ENCODE measurements at places on chromosomes 4 and X. TPM values are rescaled to one million over a fixed set of nuclear protein-coding genes. Genes with fewer than 3 reads are reported as not detected.

GRCh38 chr4:167176723-167177367 lies 57.4 kb downstream of the SPOCK3 start:
- H3K4me3 ChIP-seq = no peak overlapping the region
- DNase-seq = no peak
- H3K27me3 ChIP-seq = no peaks in the 10 kb centered on the region
- no peaks in the 10 kb centered on the region for H3K4me1 ChIP-seq
- no peak overlapping the region for H3K27ac ChIP-seq

TMSB15B gene
- total RNA-seq = not detected

GRCh38 chr4:128979934-128980333 lies 113.4 kb downstream of the SCLT1 start:
- no peak for DNase-seq
- no peak overlapping the region for H3K4me3 ChIP-seq
- H3K36me3 ChIP-seq = no peaks in the 10 kb centered on the region

- DNase-seq = no peak
- no peaks in the 10 kb centered on the region for H3K4me1 ChIP-seq
- H3K27me3 ChIP-seq = no peaks in the 10 kb centered on the region
- no peaks in the 10 kb centered on the region for H3K36me3 ChIP-seq
Measured at GRCh38 chrX:95058815-95059214, 1384.8 kb downstream of the FAM133A start.

DNA sequence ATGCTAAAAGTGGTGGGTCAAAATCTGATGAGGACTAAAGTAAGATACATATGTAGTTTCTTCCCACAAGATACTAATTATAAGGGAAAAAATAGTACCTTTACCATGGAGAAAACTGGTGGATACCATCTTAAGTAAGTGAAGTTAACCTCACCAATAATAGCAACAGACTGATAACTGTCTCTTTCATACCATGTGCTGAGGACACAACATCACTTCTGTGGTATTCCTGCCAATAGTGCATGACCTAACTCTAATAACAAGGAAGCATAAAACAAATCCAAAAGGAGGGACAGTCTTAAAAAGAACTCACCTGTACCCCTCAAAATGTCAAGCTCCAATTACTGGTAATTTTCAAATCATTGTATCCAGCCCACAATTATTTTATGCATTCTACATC lies 8.8 kb downstream of the UFSP2 start:
- H3K4me3 ChIP-seq = no peak overlapping the region
- no peaks in the 10 kb centered on the region for H3K27me3 ChIP-seq
- no peaks in the 10 kb centered on the region for H3K4me1 ChIP-seq
- H3K27ac ChIP-seq = no peak overlapping the region

VEGFD gene
- 0.22 TPM for total RNA-seq

- H3K4me3 ChIP-seq = no peak overlapping the region
- H3K4me1 ChIP-seq = no peaks in the 10 kb centered on the region
- no peak overlapping the region for H3K27ac ChIP-seq
- H3K27me3 ChIP-seq = no peaks in the 10 kb centered on the region
- no peak for DNase-seq
Measured at GRCh38 chr4:166957451-166957850, 276.8 kb downstream of the SPOCK3 start.

- no peak overlapping the region for H3K4me3 ChIP-seq
- H3K27me3 ChIP-seq = no peaks in the 10 kb centered on the region
- H3K4me1 ChIP-seq = no peaks in the 10 kb centered on the region
- no peak for DNase-seq
- no peak overlapping the region for H3K27ac ChIP-seq
Measured at GRCh38 chr4:150493851-150494250, 88.1 kb upstream of the MAB21L2 start.

MBNL3 gene
- 69.3 TPM for total RNA-seq

GRCh38 chr4:81505004-81505598 lies 33.4 kb upstream of the RASGEF1B start:
- no peaks in the 10 kb centered on the region for H3K27me3 ChIP-seq
- DNase-seq = peak; percentile 71
- peak overlapping the region; percentile 62 for H3K27ac ChIP-seq
- no peaks in the 10 kb centered on the region for H3K36me3 ChIP-seq
- H3K4me1 ChIP-seq = no peaks in the 10 kb centered on the region

CXCL1 gene
- total RNA-seq = 18.7 TPM

- H3K27me3 ChIP-seq = no peaks in the 10 kb centered on the region
- H3K36me3 ChIP-seq = peaks cover 6% of the 10 kb centered on the region
Measured at GRCh38 chr4:3442959-3443749, 1.4 kb downstream of the HGFAC start.

GRCh38 chr4:36003051-36003450 lies 241.3 kb downstream of the ARAP2 start:
- H3K27ac ChIP-seq = no peak overlapping the region
- H3K4me1 ChIP-seq = no peaks in the 10 kb centered on the region
- H3K4me3 ChIP-seq = no peak overlapping the region
- DNase-seq = no peak
- no peaks in the 10 kb centered on the region for H3K27me3 ChIP-seq

GRCh38 chr4:110347805-110348204 lies 128.2 kb upstream of the ENPEP start:
- peak overlapping the region; percentile 61 for H3K27ac ChIP-seq
- no peaks in the 10 kb centered on the region for H3K27me3 ChIP-seq
- no peak for DNase-seq
- peak overlapping the region; percentile 17 for H3K4me3 ChIP-seq
- H3K36me3 ChIP-seq = no peaks in the 10 kb centered on the region

DNA sequence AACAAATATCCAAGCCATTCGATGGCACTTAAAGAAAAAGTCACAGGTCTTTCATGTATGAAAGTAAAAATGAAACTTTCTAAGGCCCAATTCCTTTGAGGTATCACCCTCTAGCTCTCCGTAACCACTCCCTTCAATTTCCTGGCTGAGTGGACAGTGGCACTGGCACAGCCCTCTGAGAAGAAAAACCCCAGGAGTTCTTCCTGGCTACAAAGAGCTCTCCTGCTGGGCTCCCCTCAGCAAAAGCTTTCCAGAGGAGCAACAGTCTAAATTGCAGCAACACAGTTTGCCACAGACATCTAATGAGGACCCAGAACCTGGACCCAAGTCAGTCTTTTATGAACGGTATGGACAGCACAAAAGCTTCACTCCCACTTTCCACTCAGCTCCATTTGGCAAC lies 71.8 kb downstream of the FUNDC1 start:
- no peaks in the 10 kb centered on the region for H3K27me3 ChIP-seq
- no peak overlapping the region for H3K4me3 ChIP-seq
- no peaks in the 10 kb centered on the region for H3K4me1 ChIP-seq
- H3K36me3 ChIP-seq = no peaks in the 10 kb centered on the region
- no peak for DNase-seq

GRCh38 chr4:15233626-15234025 lies 194.2 kb upstream of the C1QTNF7 start:
- no peak for DNase-seq
- no peak overlapping the region for H3K4me3 ChIP-seq
- no peaks in the 10 kb centered on the region for H3K27me3 ChIP-seq

GRCh38 chrX:129908636-129909035 lies 2.7 kb downstream of the UTP14A start:
- DNase-seq = no peak
- H3K4me3 ChIP-seq = no peak overlapping the region
- no peaks in the 10 kb centered on the region for H3K4me1 ChIP-seq
- H3K27me3 ChIP-seq = no peaks in the 10 kb centered on the region
- H3K27ac ChIP-seq = no peak overlapping the region
- peaks cover 16% of the 10 kb centered on the region for H3K36me3 ChIP-seq

- H3K27me3 ChIP-seq = no peaks in the 10 kb centered on the region
- H3K4me3 ChIP-seq = no peak overlapping the region
- no peak for DNase-seq
- no peaks in the 10 kb centered on the region for H3K4me1 ChIP-seq
- no peaks in the 10 kb centered on the region for H3K36me3 ChIP-seq
Measured at GRCh38 chr4:89137695-89138094, 26.4 kb downstream of the TIGD2 start.

- no peak overlapping the region for H3K27ac ChIP-seq
- no peak overlapping the region for H3K4me3 ChIP-seq
- no peaks in the 10 kb centered on the region for H3K36me3 ChIP-seq
Measured at GRCh38 chrX:39645178-39645895, 452.4 kb downstream of the BCOR start.

SH3RF1 gene
- 7.3 TPM for total RNA-seq

DNA sequence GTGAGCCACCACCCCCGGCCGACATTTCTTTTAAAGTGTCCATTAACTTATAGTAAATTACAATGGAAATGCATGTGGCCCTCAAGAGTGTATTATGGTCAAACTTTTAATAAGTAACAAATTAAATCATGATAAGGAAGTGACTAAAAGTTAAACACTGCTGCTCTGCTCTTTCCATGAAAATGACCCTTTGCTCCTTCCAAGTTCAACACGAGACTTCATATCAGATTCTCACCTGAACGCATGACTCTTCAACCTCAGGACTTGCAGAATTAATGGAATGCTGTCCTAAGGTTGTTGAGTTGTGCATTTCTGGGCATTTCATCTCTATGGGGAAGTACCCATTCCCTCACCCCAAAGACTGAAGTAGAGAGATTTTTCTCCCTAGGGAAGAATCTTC lies 27.1 kb downstream of the AWAT2 start:
- H3K36me3 ChIP-seq = no peaks in the 10 kb centered on the region
- no peak for DNase-seq
- no peaks in the 10 kb centered on the region for H3K4me1 ChIP-seq
- no peak overlapping the region for H3K4me3 ChIP-seq
- no peak overlapping the region for H3K27ac ChIP-seq

DNA sequence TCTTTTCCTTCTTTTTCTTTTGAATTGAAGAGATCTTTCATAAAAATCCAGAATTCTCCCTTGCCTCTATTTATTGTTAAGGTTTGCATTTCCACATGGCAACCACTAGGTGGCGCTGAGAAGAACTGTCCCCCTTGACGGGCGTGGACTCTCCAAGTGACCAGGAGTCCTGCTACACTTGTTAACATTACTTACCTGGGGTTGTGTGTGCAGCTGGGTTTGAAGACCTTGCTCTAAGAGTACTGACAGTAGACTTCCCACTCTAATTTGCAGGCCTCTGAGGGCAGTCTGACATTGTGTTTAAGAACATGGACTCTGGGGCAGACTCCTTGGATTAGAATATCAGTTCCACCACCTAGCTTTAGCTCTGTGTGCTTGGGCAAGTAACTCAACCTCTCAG lies 52.8 kb downstream of the GPRIN3 start:
- peak; percentile 49 for DNase-seq
- H3K36me3 ChIP-seq = no peaks in the 10 kb centered on the region
- H3K4me3 ChIP-seq = no peak overlapping the region
- H3K27ac ChIP-seq = no peak overlapping the region
- H3K27me3 ChIP-seq = no peaks in the 10 kb centered on the region

GRCh38 chrX:30935985-30936384 lies 46.9 kb upstream of the TAB3 start:
- DNase-seq = peak; percentile 54
- H3K27me3 ChIP-seq = no peaks in the 10 kb centered on the region
- no peak overlapping the region for H3K4me3 ChIP-seq
- H3K27ac ChIP-seq = no peak overlapping the region

GRCh38 chr4:65367306-65367705 lies 303.0 kb downstream of the EPHA5 start:
- no peak overlapping the region for H3K27ac ChIP-seq
- H3K4me3 ChIP-seq = no peak overlapping the region
- no peaks in the 10 kb centered on the region for H3K36me3 ChIP-seq
- no peaks in the 10 kb centered on the region for H3K4me1 ChIP-seq
- no peaks in the 10 kb centered on the region for H3K27me3 ChIP-seq

DNA sequence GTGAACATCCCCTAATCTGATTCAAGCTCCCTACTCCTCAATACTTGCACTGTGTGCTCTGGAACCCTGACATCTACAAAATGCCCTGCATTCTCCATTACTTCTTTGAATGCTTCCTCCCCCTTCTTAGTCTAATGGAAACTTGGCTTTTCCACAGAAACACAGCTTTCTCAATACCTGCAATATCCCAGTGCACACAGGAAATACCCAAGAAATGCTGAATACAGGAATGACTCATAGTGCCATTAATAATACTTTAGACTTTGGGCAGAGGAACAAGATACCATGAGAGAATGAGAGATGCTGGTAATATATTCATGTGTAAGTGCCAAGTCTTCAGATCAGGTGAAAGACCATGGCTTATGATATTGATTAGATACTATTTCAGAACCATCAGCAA lies 5.6 kb downstream of the QRFPR start:
- no peak for DNase-seq
- no peaks in the 10 kb centered on the region for H3K4me1 ChIP-seq
- H3K4me3 ChIP-seq = no peak overlapping the region
- no peak overlapping the region for H3K27ac ChIP-seq
- H3K36me3 ChIP-seq = no peaks in the 10 kb centered on the region

DNA sequence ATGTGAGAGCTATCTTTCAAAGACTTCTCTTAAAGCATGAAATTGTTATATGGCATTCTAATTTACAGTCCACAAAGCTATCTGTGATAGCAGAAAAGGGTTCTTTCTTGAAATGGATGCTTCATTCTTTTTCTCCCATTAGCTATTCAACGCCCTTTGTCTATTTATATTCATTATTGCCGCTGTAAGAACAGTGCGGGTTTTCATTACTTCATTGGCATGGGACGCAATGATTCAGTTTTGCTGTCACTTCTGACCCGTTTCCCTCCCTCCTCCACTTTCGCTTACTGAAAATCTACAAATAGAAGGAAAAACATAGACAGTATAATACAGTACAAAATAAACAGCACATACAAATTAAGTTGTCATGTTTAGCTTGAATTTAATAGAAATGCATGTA lies 394.6 kb downstream of the PCDH7 start:
- H3K27ac ChIP-seq = no peak overlapping the region
- no peak overlapping the region for H3K4me3 ChIP-seq
- H3K27me3 ChIP-seq = no peaks in the 10 kb centered on the region
- no peaks in the 10 kb centered on the region for H3K36me3 ChIP-seq

FGF13 gene
- total RNA-seq = 0.37 TPM

- no peak for DNase-seq
- no peaks in the 10 kb centered on the region for H3K4me1 ChIP-seq
- no peak overlapping the region for H3K27ac ChIP-seq
- no peaks in the 10 kb centered on the region for H3K27me3 ChIP-seq
Measured at GRCh38 chrX:47302396-47302795, 68.0 kb upstream of the ZNF157 start.

Measured in right lobe of liver (tissue), 6 donors.